ENCODE measurements at places on chromosomes 2 and 18.

GRCh38 chr18:50751947-50752346, 67.9 kb downstream of the MRO start:
- no peak for DNase-seq

GRCh38 chr2:54387059-54387991, 68.8 kb upstream of the SPTBN1 start:
- no peak for DNase-seq

- DNase-seq = no peak
Measured at GRCh38 chr2:136310797-136311603, 193.1 kb upstream of the CXCR4 start.

DNA sequence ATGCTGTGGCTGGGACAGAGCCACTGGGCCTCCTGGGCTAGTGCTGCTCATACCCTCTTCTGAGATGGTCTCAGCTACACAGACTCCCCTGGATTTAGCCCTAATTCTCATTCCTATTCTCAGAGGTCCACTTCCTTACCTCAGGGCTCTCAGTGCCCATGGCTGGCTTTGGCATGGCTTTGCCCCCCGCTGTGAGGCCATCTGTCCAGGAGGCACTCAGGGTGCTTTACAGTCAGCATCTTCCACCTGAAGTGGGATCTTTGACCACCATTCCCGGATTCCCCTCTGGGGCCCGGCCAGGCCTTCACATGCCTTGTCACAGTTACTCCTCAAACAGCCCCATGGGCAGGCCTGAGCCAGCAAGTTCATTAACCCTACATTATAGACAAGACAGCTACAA, 161.8 kb downstream of the CELF4 start:
- no peak for DNase-seq

GRCh38 chr2:130756053-130756873, 923 bp downstream of the AMER3 start:
- DNase-seq = no peak

- DNase-seq = no peak
Measured at GRCh38 chr2:109170645-109171044, 41.6 kb downstream of the SH3RF3 start.

- no peak for DNase-seq
Measured at GRCh38 chr2:63225964-63226686, 175.5 kb downstream of the OTX1 start.

DNA sequence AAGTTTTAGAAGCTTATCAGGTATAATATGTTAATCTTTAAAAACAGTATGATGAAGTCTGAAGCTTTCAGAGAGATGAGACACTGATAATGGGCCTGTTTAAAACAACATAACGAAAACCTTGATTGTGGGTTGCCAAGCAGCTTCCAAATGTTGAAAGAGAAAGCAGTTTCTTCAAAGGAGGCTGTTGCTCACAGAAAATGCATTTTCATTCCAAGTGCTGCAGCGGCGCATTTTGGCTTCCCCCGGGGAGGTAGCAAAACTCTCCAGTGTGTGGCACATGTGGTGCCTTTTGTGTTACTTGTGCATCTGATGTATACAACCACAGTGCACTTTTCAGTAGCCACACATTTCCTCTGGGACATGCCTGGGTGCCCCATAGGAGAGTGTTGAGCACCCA, 66.1 kb downstream of the TMEFF2 start:
- peak; percentile 27 for DNase-seq

DNA sequence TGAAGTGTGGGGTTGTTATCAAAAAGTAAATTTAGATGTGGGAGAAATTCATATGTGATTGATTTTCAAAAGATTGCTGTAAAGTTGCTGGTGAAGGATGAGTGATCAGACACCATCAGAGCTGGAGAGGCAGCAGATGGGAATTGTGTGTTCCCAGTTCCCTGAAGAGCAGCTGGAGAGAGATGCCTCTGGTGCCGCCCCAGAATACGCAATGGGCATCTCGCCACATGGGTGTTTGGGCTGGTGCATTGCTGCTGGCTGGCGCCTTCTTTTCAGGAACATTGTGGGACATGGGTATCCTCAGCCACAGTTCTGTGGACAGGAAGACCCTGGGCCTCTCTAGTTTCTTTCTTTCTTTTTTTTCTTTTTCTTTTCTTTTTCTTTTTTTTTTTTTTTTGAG, 11.9 kb downstream of the ATG4B start:
- no peak for DNase-seq

DNA sequence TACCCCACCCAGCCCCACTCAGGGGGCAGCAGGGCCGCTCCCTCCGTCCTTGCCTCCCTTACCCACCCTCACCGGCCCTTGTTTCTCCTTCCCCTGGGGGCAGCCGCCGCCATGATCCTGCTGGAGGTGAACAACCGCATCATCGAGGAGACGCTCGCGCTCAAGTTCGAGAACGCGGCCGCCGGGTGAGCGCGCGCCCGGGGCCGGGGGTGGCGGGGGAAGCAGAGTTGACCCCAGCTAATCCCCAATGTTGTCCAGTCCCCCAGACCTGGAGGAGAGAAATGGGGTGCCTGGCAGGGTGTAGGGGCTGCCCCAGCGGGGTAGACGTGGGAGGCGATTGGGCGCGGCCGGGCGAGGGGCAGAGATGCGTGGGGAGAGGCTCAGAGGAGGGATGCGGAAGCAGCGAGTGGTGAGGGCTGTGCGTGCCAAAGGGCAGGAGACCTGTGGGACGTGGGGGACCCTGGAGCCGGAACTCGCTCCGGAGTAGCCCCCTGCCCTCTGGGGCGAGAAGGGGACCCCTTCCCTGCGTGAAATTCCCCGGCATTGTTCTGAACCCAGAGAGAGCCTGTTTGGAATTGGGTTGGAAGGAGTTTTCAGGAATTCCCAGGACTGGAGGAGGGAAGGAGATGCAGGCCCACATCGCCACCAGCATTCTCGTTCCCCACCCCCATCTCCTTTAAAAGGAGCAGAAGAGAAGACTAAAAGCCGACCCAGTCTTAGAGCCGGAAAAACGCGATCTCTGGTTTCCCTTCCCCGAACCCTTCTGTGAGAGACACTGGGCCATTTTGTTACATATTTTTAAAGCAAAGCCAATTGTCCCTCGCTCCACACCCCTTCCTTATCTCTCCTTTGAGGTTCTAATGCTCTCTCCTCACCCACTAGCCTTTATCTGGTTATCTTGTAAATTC, 625 bp downstream of the ARPC2 start:
- DNase-seq = peak; percentile 69

DNA sequence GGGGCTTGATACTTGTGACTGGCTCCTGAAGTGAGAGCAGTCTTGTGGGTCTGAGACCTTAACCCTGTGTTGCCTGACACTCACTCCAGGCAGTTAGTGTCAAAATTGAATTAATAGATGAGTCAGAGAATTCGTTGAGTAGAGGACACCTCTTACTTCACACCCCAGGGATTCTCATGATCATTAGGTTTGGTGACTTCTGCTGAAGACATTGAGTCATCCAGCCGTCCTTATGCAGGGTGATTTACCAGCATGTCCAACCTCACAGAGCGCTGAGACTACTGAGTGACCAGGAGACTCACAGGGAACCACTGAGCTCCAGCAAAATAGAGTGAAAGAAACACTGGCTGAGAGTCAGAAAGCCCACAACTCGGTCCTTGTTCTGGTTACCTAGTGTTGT, 36.0 kb upstream of the EVA1A start:
- no peak for DNase-seq

DNA sequence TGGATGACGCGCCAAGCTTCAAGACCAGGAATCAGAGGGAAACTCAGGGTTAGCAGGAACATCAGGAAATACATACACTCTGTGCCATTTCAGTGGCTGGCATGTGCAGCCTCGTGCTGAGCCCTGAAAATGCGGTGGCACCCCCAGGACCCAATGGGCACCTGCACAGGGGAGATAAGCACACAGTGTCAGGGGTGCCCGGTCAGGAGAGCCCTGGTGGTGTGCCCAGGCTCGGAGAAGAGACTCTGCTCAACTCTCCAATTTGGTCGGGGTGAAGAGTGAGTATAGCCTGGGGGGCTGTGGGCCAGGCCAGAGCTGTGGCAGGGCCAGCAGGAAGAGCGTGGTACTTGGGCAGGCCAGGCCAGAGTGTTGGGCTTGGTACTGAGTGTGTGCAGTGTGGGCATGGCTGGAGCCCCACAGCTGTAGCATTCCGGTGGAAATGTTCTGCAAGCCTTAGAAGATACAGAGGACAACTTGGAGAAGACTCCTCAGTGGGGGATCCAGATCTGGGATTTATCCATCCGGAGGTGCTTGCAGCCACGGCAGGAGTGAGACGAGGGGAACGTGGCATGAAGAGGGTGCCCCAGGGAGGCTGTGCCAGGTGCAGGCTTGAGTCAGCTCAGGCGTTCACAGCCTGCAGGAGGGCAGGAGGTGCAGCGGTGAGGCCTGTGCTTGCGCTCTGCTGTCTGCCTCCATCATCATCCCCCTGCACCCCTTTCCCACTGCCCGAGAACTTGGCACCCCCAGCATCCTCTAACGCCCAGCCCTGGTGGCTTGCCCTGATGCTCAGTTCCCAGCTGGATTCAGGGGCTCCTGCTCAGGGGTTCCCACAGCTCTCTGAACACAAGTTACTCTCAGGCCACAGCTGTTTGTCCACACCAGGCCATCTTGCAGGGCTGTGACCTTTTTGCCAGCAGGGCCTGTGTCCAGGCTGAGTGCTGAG, 451.7 kb upstream of the HS6ST1 start:
- no peak for DNase-seq

- no peak for DNase-seq
Measured at GRCh38 chr18:616380-616995, 19.7 kb downstream of the CLUL1 start.

DNA sequence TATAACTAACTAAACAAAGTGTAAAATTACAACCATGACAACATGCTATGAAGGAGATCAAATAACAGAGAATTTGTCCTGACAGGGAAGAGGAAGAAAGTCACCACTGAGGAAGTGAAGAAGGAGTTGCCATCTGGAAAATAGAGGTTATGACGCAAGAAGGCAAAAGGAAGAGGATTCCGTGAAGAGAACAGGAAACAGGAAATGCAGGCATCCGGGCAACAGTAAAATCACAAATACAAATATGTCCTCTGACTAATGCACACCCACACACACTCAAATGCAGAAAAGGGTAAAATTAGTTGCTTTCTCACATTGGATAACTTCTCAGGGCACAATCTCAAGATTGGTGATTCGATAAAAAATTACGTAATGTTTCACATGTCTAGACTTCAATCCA, 278.4 kb downstream of the TMX3 start:
- no peak for DNase-seq

- DNase-seq = no peak
Measured at GRCh38 chr2:54595161-54595803, 128.2 kb upstream of the EML6 start.

DNA sequence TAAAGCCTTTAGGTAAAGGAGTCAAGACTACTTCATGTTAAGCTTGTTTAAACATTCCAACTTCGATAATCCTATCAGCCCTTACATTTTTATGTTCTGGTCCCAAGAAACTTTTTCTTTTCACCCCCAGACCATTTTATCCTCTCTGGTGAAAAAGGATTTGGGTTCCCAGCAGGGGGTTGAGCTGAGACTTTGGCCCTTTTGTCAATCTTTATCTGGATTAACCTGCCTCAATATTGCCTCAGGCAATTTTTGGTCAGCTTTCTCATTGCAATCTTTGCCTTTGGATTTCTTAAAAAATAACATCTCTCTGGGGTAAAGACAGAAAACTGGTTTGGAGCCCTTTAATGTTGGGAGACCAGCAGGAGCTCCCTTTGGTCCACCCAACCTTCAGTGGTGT, 33.9 kb upstream of the CSRNP3 start:
- no peak for DNase-seq

DNA sequence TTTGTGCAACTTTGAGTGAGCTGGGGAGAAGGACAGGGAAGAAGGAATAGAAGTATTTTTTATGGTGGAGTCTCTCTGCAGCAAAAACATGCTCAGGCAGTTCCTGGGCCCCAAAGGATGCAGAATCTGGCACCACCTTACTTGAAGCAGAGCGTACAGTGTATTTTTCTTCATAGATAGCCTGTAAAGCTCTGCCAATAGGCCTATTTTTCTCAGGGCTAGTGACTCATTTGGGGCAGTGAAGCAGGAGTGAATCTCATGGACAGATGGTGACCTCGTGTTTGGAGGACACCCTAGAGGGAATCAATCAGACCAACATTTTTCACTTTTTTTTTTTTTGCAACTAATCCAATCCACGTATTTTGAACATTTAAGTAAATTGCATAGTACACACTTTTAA, 268.1 kb upstream of the CXCR4 start:
- DNase-seq = no peak

GRCh38 chr2:151878655-151879563, 50.7 kb upstream of the ARL5A start:
- no peak for DNase-seq

Data from head of caudate nucleus (tissue), 42 donors.